IMR-90 (cell line): ENCODE measurements at places on chromosomes 2 and 18.

DNA sequence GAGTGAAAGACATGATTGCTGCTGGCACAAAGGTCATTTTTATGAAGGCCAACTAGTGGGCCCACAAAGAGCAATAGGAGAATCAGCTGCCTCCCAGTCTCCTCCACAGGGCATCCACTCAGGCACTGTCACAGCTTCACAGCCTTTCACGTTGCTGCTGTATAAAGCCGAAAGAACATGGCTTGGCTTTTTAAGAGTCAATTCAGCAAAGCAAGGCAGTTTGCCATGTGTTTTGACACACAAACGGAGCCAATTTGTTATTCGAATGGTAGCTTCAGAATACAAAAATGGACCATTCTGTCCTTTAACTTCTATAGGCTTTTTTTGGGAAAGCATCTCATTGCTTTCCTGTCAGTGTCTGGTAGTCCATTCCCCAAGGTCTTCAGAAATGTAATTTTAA, 283.4 kb upstream of the PARD3B start:
- DNase-seq, result no peak
- no peak overlapping the region for H3K27ac ChIP-seq
- no peaks in the 10 kb centered on the region for H3K36me3 ChIP-seq
- peaks cover 3% of the 10 kb centered on the region; the same call in 1 of the 2 replicates for H3K4me1 ChIP-seq
- no peak overlapping the region for H3K4me3 ChIP-seq

GRCh38 chr18:45085916-45086624, 405.4 kb downstream of the SETBP1 start:
- H3K4me1 ChIP-seq, result peaks cover 3% of the 10 kb centered on the region; the same call in 1 of the 2 replicates
- no peak for DNase-seq
- no peaks in the 10 kb centered on the region for H3K36me3 ChIP-seq
- peaks cover 22% of the 10 kb centered on the region for H3K27me3 ChIP-seq
- H3K27ac ChIP-seq, result no peak overlapping the region

- H3K36me3 ChIP-seq, result no peaks in the 10 kb centered on the region
- peak overlapping the region; percentile 97 for H3K27ac ChIP-seq
- DNase-seq, result peak; percentile 84
- no peaks in the 10 kb centered on the region for H3K27me3 ChIP-seq
Observed at GRCh38 chr2:46814160-46814961, 101.2 kb downstream of the MCFD2 start.

DNA sequence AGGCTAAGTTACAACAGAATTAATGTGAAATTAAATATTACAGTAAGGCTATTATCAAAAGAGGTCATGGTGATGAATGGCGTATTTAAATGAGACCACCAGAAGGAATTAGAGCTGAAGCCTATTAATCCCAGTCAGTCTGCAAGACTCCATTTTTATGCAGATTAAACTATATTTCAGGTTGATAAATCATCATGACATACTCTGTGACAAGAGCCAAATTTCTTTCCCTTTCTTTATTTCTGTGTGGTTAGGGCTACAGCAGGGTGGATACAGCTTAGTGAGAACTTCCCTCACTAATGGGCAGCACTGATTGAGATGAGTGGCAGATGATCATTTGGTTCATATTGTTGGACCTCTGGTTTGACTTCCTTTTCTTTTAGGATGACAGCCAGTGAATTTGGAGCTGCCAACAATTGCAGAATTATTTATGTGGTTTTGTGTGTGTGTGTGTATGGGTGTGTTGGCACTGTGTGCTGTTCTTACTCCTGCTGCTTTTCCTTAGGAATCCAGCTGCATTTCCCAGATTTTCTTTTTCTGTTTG, 481.3 kb downstream of the PIK3C3 start:
- no peak overlapping the region for H3K4me3 ChIP-seq
- no peaks in the 10 kb centered on the region for H3K4me1 ChIP-seq
- no peak overlapping the region for H3K27ac ChIP-seq
- no peaks in the 10 kb centered on the region for H3K36me3 ChIP-seq
- H3K27me3 ChIP-seq, result no peaks in the 10 kb centered on the region
- DNase-seq, result no peak

- peak; percentile 92 for DNase-seq
- H3K27me3 ChIP-seq, result no peaks in the 10 kb centered on the region
- peaks cover 6% of the 10 kb centered on the region for H3K4me1 ChIP-seq
- peaks cover 24% of the 10 kb centered on the region for H3K36me3 ChIP-seq
- H3K4me3 ChIP-seq, result peak within 1 kb of the TSS; percentile 94
- peak within 1 kb of the TSS; percentile 98 for H3K27ac ChIP-seq
Observed at GRCh38 chr2:202033317-202034248, at the start of gene FZD7. TSS of gene FZD7 (plus strand) at chr2:202033855. CDS start at chr2:202034648, 793 bp downstream.

- no peak overlapping the region for H3K27ac ChIP-seq
- H3K4me3 ChIP-seq, result no peak overlapping the region
Observed at GRCh38 chr2:235096447-235096846, 144.6 kb downstream of the SH3BP4 start.

DNA sequence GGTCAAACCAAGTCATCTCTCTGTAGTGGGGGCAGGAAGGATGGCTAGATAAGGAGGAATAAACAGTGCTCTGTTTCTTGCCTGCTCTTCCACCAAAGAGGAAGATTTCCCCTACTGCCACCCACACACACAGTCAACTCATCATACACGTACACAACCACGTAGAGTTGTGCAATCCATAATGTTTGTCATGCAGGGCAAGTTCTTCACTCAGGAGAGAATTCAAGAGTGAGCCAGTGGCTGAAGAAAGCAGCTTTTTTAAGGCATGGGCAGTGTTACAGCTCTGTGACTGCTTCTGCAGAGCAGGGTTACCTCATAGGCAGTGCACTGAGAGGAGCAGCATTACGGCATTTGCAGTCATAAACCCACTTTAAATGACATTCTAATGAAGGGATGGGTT, 283.0 kb downstream of the RND3 start:
- H3K27me3 ChIP-seq, result no peaks in the 10 kb centered on the region
- DNase-seq, result peak; percentile 98
- H3K27ac ChIP-seq, result peak overlapping the region; percentile 38; the same call in 1 of the 2 replicates
- H3K36me3 ChIP-seq, result no peaks in the 10 kb centered on the region
- H3K4me3 ChIP-seq, result no peak overlapping the region

DNA sequence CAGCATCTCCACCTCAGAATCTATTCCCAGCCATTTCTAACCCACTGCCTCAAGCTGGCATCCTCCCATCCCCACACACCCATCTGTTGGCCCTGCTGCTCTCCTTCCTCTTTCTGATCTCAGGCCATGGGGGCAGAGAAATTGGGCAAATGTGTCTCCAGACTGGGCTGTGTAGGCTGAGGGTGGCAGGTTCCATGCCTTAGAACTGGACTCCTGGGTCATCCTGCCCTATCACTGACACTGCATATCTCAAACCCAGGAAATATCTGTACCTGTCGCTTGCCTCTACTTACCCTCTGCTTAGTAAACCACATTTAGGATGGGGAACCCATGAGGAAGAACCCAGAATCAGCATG, 1.8 kb downstream of the WNT10A start:
- DNase-seq, result no peak
- H3K27ac ChIP-seq, result no peak overlapping the region
- H3K4me1 ChIP-seq, result no peaks in the 10 kb centered on the region
- H3K4me3 ChIP-seq, result no peak overlapping the region
- peaks cover 90% of the 10 kb centered on the region for H3K27me3 ChIP-seq
- H3K36me3 ChIP-seq, result no peaks in the 10 kb centered on the region

- H3K27me3 ChIP-seq, result no peaks in the 10 kb centered on the region; the same call in 1 of the 2 replicates
- no peak overlapping the region for H3K27ac ChIP-seq
- no peak overlapping the region for H3K4me3 ChIP-seq
- no peaks in the 10 kb centered on the region for H3K36me3 ChIP-seq
Observed at GRCh38 chr2:126836761-126837679, 61.7 kb upstream of the TEX51 start.

- no peak for DNase-seq
- H3K4me3 ChIP-seq, result no peak overlapping the region
- H3K36me3 ChIP-seq, result no peaks in the 10 kb centered on the region
- H3K27me3 ChIP-seq, result no peaks in the 10 kb centered on the region
- H3K4me1 ChIP-seq, result no peaks in the 10 kb centered on the region
- no peak overlapping the region for H3K27ac ChIP-seq
Observed at GRCh38 chr2:18871430-18871829, 282.1 kb upstream of the NT5C1B start.

GRCh38 chr2:197200051-197200761, 110.4 kb downstream of the ANKRD44 start:
- no peak overlapping the region for H3K4me3 ChIP-seq
- no peaks in the 10 kb centered on the region for H3K36me3 ChIP-seq
- no peak overlapping the region for H3K27ac ChIP-seq
- DNase-seq, result no peak
- no peaks in the 10 kb centered on the region for H3K27me3 ChIP-seq

DNA sequence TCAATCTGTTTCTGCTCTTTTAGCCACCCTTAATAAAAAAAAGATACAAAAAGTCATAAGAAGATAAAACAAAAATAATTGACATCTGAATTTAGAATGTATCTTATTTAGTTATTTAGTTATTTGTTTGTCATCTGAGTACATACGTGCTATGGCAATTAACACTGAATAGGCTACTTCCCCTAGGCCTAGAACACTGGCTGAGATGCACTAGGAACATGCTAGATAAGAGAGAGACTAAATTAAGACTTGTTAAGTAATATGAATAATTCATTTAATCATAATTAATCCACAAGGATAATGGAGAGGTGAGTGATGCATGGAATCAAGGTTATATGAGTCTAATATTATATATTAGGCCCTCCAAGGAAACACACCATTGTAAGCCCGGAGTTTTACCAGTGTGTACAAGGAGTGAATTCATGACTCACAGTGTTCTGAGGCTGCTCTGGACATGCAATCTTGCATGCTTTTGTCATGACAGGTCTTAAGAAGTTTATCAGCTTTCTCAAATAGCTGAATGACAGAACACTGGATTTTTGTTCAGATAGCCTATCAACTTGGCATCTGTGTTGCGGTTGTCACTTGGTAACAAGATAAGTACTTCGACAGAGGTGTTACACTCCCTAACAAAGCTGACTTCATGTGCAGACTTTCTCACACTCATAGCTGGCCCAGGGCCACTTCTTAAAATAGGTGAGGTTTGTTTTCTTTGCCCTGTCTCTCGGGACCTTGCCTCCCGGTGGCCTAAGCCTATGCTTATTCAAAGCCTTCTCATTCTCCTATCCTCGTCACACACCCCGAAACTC, 5.0 kb upstream of the SERPINB2 start:
- H3K36me3 ChIP-seq, result no peaks in the 10 kb centered on the region
- no peak overlapping the region for H3K4me3 ChIP-seq
- H3K27ac ChIP-seq, result no peak overlapping the region
- no peaks in the 10 kb centered on the region for H3K27me3 ChIP-seq

GRCh38 chr2:124079045-124079444, 54.0 kb downstream of the CNTNAP5 start:
- no peaks in the 10 kb centered on the region for H3K36me3 ChIP-seq
- DNase-seq, result no peak
- H3K27me3 ChIP-seq, result no peaks in the 10 kb centered on the region
- no peaks in the 10 kb centered on the region for H3K4me1 ChIP-seq
- H3K27ac ChIP-seq, result no peak overlapping the region

- no peak overlapping the region for H3K27ac ChIP-seq
- H3K4me1 ChIP-seq, result no peaks in the 10 kb centered on the region
- no peaks in the 10 kb centered on the region for H3K36me3 ChIP-seq
- H3K27me3 ChIP-seq, result no peaks in the 10 kb centered on the region; the same call in none of the 2 replicates
- DNase-seq, result no peak
- H3K4me3 ChIP-seq, result no peak overlapping the region
Observed at GRCh38 chr2:219084791-219085190, 24.1 kb upstream of the IHH start.

DNA sequence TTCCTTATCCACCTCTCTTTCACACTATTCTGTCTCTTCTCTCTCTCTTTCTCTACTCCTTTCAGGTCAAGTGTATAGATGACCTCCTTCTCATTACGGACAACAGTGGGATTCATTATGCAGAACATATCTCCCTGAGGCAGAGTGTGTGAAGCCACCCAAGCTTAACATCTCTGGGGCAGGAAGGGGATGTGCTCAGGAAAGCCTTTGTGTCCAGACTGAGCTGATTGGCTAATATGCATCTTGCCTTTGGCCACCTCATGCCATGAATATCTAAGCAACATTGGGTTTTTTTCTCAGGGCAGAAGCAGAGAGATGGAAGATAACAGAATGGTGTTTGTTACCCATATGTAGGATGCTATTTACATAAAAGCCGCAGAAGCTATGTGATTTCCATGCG, 211.4 kb upstream of the LRRTM1 start:
- DNase-seq, result no peak
- H3K27me3 ChIP-seq, result no peaks in the 10 kb centered on the region
- H3K27ac ChIP-seq, result no peak overlapping the region
- no peaks in the 10 kb centered on the region for H3K4me1 ChIP-seq
- no peak overlapping the region for H3K4me3 ChIP-seq

GRCh38 chr18:14936313-14936712, 188.3 kb downstream of the ANKRD30B start:
- no peak overlapping the region for H3K27ac ChIP-seq
- no peaks in the 10 kb centered on the region for H3K4me1 ChIP-seq
- H3K4me3 ChIP-seq, result no peak overlapping the region
- no peak for DNase-seq
- H3K27me3 ChIP-seq, result no peaks in the 10 kb centered on the region

DNA sequence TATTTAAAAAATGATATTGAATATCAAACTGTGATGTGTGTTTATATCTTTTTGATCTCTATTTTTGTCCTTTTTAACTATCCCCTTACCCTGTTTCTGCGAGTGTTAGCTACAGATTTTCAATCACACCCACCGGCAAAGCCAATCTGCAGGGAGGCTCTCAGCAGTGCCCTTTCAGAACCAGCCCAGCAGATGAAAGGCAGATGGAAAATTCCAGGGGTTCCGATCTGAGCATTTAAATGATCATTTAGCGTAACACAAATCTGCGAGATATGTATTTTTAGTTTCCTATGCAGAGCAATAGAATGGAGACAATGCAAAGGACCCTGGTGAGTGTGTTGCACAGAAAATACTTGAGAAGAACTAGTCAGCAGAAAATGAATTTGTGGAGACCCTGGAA, 2170.5 kb upstream of the PIK3C3 start:
- 0 out of 2 replicates have a peak, but pooled peaks cover 2% of the 10 kb centered on the region for H3K4me1 ChIP-seq
- no peaks in the 10 kb centered on the region for H3K27me3 ChIP-seq
- H3K36me3 ChIP-seq, result no peaks in the 10 kb centered on the region
- DNase-seq, result no peak
- H3K27ac ChIP-seq, result no peak overlapping the region

- DNase-seq, result peak; percentile 15
- no peak overlapping the region for H3K4me3 ChIP-seq
- H3K4me1 ChIP-seq, result no peaks in the 10 kb centered on the region
- H3K27me3 ChIP-seq, result no peaks in the 10 kb centered on the region
- H3K36me3 ChIP-seq, result peaks cover 2% of the 10 kb centered on the region; the same call in 1 of the 2 replicates
Observed at GRCh38 chr2:113700186-113700841, 56.1 kb downstream of the SLC35F5 start.

- H3K27ac ChIP-seq, result no peak overlapping the region
- no peaks in the 10 kb centered on the region for H3K27me3 ChIP-seq
- 0 out of 2 replicates have a peak, but pooled peaks cover 1% of the 10 kb centered on the region for H3K36me3 ChIP-seq
- DNase-seq, result no peak
Observed at GRCh38 chr2:151363709-151364108, 6.3 kb downstream of the TNFAIP6 start.

- H3K27me3 ChIP-seq, result no peaks in the 10 kb centered on the region
- H3K4me3 ChIP-seq, result no peak overlapping the region
- H3K4me1 ChIP-seq, result peaks cover 4% of the 10 kb centered on the region
- no peak overlapping the region for H3K27ac ChIP-seq
Observed at GRCh38 chr2:51410331-51410730, 378.4 kb upstream of the NRXN1 start.
